ENCODE measurements at places on chromosomes 11 and 22.

DNA sequence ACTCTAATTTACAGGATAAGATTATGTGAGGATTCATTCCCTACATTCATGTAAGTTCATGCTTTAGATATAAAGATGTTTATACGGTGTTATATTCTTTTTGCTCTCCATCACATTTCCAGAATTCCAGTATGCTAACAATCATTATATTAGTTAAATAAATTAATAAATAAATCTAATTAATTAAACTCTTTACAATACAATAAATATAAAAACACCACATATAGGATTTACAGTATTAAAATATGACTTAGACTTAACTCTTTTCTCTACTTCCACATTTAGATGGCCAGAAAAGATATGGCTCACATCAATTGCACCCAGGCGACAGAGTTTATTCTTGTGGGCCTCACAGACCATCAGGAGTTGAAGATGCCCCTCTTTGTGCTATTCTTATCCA, at the start of gene OR8U1:
Gene OR8U1, plus strand, starts transcription at position 301 of the 400 bp plus-strand sequence. Its CDS starts 0 bp downstream, at position 301.
- DNase-seq, result no peak

DNA sequence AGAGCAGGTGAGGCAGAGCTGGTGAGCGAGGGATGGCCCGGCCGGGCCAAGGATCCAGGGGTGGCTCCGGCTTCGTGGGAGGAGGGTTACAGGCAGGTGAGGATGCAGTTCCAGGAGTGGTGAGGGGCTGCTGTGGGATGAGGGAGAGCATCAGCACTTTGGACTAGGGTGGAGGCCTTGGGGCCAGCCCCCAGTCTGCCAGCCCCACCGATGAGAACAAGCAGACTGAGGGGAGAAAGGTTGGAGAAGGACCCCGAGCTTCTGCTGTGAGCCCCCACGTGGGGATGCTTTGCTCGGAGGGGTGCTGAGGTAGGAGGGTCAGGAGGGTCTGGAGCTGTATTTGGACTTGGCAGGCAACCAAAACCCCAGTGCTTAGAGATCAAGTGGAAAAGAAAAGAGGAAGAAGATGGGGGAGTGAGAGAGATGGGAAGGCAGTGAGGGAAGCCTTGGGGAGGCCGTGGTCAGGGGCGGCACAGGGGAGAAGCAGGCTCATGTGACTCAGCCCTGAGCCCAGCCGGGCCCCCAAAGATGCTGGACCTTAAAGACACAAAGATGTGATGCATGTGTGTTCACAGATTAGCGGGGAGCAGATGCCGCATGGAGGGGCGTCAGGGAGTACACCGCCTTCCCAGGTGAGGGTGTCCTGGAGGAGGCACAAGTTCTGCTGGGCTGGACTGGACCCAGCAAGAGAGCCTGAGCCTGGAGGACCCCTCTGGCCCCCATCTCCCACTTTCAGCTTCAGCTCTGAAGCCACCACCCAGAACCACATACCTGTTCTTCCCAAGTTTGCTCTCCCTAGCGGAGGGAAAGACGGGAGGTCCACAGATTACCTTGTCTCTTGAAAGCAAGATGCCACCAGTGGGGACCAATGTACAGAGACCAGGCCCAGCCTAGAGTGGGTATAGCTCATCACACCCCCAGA, 91.3 kb downstream of the CDKN1C start:
- no peak for DNase-seq

DNA sequence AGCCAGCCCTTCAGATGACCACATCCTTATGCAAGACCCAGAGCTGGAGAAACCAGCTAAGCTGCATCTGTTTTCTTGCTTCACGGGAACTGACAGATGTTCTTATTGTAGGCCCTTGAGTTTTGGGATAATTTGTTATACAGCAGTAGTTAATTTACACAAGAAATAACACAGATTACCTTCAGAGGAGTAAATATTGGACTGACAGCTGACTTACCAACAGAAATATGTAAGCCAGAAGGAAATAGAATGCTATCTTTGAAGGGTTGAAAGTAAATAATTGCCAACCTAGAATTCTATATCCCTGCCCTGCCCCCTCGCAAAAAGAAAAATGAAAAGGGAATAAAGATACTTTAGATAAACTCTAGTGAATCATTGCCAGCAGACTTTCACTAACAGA, 124.1 kb downstream of the WNT7B start:
- DNase-seq, result no peak

DNA sequence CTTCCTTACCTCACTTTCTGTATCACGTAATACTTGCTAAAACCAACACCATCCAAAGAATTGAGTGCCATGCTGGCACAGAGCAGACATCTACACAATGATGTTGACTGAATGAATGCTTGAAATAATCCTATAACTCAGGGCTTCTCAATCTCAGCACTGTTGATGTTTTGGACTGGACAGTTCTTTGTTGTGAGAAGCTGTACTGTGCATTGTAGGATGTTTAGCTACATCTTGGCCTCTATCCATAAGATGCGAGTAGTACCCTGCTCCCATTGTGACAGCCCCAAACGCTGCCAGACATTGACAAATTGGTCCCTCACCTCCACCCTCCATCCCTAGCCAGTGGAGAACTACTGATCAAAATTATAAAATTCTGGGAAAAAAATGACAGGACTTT, 153.4 kb downstream of the NAV2 start:
- DNase-seq, result no peak

GRCh38 chr22:20810645-20811044, 36.7 kb downstream of the SERPIND1 start:
- DNase-seq, result no peak

- no peak for DNase-seq
Observed at GRCh38 chr22:37739611-37740049, 42.8 kb downstream of the TRIOBP start.

- no peak for DNase-seq
Observed at GRCh38 chr11:2763984-2764383, 64.2 kb upstream of the KCNQ1OT1 start.

GRCh38 chr11:94635072-94635471, 67.9 kb downstream of the PIWIL4 start:
- DNase-seq, result no peak

- DNase-seq, result no peak
Observed at GRCh38 chr11:27354359-27354965, 8.6 kb downstream of the CCDC34 start.

Data from urothelium cell line (cell line).